ENCODE measurements at places on chromosomes 5 and 9.

- no peak for DNase-seq
Measured at GRCh38 chr9:79667817-79668436, 96.2 kb downstream of the TLE4 start.

GRCh38 chr9:128096616-128097536 lies 28.8 kb downstream of the SLC25A25 start:
- no peak for DNase-seq

DNA sequence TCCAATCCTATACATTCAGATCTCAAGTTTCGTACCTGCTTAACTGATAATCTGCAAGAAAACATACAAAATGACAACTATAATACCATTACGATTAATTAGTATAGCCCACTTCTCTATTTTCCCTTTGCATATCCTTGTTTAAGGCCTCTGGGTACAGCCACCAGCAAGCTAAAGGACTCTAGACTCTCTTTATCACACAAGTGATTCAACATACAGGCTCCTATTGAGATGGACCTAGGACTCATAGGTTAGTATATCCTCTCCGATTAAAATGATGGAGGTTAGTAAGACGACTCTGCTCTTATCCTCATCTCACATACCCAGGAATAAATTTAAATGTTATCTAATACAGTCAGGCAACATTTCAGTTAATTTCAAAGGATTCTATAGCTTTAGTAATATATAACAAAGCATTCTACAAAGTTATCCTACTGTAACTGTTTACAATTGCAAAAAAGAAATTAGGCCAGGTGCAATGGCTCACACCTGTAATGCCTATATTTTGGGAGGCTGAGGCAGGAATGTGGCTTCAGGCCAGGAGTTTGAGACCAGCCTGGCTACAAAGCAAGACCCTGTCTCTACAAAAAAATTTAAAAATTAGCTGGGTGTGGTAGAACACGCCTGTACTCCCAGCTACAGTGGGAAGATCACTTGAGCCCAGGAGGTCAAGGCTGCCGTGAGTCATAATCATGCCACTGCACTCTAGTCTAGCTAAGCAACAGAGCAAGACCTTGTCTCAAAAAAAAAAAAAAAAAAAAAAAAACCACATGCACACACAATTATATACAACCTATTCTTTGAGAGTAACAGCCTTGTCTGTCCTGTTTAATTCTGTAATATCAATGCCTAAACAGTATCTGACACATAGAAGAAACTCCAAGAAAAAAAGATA lies 15.4 kb downstream of the HAUS6 start:
- DNase-seq = no peak

DNA sequence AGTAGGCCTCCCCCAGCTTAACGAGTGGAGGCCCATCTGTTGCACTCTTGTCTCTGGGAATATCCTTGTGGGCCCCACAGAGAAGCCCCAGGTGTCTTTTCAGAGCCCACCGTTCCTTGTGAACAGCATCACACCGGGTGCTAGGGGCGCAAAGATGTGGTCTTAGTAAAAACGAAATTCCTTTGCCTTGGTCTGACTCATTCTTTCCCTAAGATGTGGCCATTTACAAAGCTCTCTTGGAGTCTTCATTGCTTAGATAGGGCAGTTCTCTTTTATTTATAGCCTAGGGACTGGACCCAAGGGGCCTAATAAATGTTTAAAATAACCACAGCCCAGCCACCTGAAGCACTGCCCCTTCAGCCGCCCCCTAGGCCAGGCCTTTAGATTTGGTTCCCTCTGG lies 52.8 kb upstream of the RPL26L1 start:
- no peak for DNase-seq

- no peak for DNase-seq
Measured at GRCh38 chr9:91333551-91333950, 28.2 kb downstream of the AUH start.

GRCh38 chr5:174167080-174167910 lies 121.8 kb downstream of the NSG2 start:
- no peak for DNase-seq

Data from nucleus accumbens (tissue), 56 donors.